ENCODE measurements at places on chromosomes 3 and 15.

- DNase-seq, result no peak
Observed at GRCh38 chr3:71395927-71396695, 187.4 kb downstream of the FOXP1 start.

GRCh38 chr3:50256978-50257890, 11.7 kb upstream of the SEMA3B start:
- DNase-seq, result peak; percentile 49

DNA sequence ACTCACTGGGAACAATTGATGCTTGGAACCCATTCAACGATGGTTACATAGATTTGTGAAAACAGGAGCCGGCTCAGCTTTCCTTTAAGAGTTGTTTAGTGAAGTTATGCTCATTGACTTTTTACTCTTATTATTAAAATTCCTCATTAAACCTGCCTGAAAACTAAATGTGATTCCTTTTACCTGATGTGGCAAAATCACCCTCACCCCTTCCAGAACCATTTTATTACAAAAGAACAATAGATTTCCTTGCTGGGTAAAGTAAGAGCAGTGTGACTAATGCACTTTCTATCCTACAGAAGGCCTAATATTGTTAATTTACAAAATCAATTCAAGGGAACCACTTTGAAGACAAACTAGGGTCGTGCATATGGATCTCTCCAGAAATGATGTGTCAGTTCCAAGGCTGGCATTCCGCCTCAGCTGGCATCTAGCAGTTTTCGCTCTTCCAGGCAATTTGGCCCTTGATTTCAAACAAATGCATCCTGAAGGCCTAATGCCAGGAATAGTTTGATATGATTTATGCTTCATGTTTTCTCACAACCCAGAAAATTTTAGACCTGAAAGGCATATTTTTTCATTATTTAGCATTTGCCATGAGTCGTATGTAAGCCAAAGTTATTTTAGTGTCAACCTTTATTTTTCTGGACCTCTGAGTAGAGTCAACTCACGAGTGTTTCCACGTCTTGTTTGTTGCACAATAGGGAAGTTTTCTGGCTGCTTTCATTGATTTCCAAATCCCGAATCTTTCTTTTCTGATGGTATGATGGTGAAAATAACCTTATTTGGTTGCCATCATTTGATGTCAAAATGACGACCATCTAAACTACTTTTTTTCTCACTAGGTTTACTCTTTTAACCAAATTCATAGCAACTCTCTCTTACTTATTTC, 447.8 kb downstream of the MECOM start:
- DNase-seq, result no peak

- no peak for DNase-seq
Observed at GRCh38 chr3:172562871-172563865, 39.9 kb upstream of the TNFSF10 start.

DNA sequence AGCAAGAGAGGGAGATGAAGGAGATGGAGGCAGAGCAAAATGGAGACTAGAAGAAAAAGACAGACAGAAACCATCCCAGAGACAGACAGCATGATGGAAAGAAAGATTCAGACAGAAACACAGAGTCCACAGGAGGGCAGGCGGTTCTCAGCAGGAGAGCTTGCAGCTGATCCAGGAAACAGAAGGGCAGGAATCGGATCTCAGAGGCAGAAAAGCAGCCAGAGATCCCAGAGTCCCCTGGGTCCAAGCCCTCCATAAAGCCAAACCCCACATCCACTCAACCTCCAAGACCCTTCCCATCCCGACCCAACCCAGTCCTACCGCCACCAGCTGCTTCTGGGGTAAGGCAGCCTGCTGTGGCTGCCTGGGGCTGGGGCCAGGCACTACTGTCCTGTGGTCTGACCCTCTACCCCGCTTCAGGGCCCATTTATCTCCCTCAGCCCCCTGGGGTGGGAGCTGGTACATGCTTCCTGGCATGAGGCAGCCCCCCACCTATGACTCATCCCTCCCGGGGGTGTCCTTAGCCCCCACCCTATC, at the start of gene UCN2:
Gene UCN2, minus strand, starts transcription at position 400 of the 537 bp plus-strand sequence. CDS start 657 bp downstream, outside the sequence.
- no peak for DNase-seq

DNA sequence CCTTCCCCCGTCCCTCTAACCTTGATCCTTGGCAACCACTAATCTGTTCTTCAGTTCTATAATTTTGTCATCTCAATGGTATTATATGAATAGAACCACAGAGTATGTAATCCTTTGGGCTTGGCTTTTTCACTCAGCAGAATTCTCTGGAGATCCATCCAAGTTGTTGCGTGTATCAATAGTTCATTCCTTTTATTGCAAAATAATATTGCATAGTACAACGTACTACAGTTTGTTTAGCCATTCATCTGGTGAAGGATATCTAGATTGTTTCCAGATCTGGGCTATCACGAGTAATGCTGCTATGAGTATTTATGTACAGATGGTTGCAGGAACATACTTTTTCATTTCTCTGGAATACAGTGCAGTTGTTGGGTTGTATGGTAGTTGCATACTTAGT, 76.2 kb downstream of the PLXNA1 start:
- no peak for DNase-seq

DNA sequence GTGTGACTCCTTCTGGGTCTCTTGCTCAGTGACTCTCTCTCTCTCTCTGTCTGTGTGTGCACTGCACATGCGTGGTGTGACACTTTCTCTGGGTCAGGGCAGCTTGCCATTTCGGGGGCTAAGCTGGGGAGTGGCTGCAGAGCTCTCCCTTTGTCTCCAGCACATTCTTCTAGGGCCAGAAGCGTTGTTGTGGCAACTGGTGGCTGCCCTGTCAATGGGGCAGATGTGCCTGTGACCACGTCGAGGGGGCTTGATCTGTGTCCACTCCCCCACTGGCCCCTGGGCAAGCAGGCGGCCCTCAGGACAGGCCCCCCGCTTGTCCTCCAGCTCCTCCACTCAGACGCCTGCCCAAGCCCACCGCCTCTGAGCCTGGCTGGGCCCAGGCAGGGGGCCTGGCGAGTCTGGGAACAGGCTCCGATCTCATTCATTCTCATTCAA, 67.8 kb downstream of the WNT7A start:
- no peak for DNase-seq

- no peak for DNase-seq
Observed at GRCh38 chr3:7692866-7693265, 808.8 kb upstream of the LMCD1 start.

DNA sequence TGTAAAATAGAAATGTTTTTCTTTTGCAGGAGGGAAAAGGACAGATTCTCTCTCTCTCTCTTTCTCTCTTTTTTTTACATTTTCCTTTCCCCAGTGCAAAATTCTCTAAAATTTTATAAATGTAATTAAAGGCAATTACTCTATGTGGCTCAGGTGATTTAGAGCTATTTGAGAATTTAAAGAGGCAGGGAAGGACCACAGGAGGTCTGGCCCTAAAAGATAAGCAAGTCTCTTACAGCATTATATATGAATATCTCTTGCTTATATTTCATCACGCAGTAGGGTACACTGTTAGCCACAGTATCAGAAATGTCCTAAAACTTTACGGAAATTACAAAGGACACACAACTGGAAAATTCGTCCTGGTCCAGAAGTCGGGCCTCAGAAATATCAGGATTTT, 70.5 kb upstream of the PPIB start:
- DNase-seq, result no peak

- DNase-seq, result no peak
Observed at GRCh38 chr15:37372064-37372463, 271.7 kb upstream of the MEIS2 start.

DNA sequence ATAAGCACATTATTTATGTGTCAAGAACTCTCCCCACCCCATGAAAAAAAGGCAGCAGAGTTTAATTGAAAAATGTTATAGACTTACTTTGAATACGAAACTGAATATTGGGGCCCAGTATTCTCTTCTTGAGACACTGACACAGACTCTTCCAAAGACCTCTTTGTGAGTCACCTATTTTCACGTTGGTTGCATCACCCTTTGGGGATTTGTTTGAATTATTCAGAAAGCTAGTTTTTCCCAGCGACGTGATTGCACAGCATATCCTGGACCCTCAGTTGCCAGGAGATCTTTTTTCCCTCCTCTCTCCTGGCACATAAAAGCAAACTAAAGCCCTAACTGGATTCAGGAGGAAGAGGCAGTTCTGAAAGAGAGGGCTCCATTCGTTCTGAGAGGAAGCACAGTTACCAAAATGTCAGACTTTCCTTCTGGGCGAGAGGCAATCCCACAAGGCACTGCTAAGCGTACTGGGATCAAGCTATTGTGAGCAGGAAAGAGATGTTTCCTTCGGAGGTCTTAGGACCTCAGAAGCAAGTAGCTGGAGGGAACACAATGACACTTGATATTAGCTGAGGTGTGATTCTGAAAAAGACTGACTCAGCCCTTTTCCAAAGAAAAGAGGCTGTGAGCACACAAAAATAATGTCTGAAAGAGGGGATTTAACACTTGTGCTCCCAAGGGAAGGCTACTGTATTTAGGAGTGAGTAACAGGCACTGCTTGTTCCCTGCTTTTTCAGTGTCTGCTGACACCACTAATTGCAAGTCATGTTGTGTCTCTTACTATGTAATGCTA, 65.8 kb upstream of the CADPS start:
- no peak for DNase-seq
